ENCODE measurements at places on chromosomes 6 and 20.
A peak's percentile ranks its signal among the peaks of the same experiment; 100 is the strongest.

GRCh38 chr20:63433756-63434531 lies 38.5 kb downstream of the KCNQ2 start:
- no peak for DNase-seq

- DNase-seq: no peak
These were observed 173.2 kb downstream of the BTBD3 start for GRCh38 chr20:12090920-12091319.

DNA sequence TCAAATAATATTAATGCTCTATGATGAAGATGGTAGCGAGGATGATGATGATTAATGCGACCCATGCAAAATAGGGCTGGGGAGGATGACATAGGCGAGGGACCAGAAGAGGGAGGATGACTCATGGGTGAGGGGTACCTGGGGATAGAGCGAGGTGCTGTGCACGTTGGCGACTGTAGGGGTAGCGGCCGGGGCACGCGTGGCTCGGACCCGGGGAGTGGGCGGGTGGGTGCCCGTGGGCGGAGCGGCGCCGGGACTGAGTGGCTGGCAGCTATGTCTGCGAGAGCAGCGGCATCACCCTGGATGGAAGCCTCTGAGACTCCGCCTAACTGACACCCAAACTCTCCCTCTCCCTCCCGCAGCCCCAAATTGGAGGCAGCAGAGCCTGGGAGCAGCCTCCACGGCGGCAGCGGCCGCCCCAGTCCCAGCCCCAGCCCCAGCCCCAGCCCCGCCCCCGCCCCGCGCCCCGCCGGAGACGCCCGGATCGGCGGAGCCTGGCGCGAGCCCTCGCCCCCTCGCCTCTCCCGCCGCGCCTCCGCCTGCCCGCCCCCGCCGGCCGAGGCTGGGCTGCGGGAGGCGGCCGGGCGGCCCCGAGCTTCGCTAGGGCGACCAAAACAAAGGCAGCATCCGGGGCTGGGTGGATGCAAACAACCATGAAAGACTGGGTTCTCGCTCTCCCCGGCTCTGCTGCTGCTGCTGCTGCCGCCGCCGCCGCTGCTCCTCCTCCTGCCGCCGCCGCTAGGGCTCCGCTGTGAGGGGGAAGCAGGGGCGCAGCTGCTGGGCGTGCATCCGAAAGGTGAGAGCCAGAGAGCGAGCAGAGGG lies at the start of gene RIMS1:
Gene RIMS1, plus strand, starts transcription at position 367 of the 822 bp plus-strand sequence. CDS start 474 bp downstream, outside the sequence.
- peak; percentile 24 for DNase-seq

- peak; percentile 41 for DNase-seq
These were observed 4.6 kb downstream of the NPBWR2 start for GRCh38 chr20:64102647-64103354.

GRCh38 chr20:31508517-31509244 lies 5.6 kb upstream of the HM13 start:
- no peak for DNase-seq

DNA sequence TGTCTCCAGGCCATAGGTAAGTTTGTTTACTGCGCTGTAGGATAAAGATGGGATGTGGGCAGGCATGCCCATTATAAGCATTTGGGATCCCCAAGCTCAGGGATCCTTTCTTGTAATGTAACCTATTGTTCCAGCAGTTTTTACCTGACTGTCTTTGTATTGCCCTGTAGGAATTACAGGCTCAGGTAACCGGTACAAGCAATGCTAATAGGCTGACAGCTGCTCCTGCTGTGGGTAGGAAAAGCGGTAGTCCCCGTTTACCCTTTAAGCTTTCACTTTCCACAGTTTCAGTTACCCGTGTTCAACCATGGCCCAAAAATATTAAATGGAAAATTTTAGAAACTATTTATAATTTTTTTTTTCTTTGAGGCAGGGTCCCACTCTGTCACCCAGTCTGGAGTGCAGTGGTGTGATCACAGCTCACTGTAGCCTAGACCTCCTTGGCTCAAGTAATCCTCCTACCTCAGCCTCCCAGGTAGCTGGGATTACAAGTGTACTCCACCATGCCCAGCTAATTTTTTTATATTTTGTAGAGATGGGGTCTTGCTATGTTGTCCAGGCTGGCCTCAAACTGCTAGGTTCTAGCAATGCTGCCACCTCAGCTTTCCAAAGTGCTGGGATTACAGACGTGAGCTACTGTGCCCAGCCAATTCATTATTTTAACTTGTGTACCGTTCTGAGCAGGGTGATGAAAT lies 108.6 kb downstream of the CDYL start:
- DNase-seq: no peak

DNA sequence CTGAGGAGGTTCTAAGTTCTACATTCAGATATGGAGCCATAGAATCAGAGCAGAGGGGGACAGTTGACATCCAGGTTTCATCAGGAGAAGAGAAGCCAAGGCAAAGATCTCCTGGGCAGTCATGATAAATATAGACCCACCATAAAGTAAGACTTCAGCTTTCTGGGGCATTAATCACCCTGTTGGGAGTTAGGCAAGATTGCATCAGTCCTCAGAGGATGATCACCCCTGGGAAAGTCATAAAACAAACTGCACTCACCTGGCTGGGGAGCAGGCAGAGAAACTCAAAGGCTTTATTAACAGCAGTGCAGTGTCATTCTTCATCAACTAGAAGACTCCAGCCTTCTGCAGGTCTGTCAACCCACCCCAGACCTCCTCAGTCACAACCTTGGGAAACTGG lies 301.3 kb upstream of the JARID2 start:
- no peak for DNase-seq

Measured in KBM-7 (cell line).